Spinal cord (tissue), 10 donors: ENCODE measurements at places on chromosomes 3 and 15.

- DNase-seq: no peak
Measured at GRCh38 chr15:60744826-60745460, 266.0 kb upstream of the ICE2 start.

GRCh38 chr3:88758676-88759075 lies 348.7 kb upstream of the EPHA3 start:
- DNase-seq: no peak

- no peak for DNase-seq
Measured at GRCh38 chr3:10223676-10224639, 24.3 kb upstream of the TATDN2 start.

- peak; percentile 90 for DNase-seq
Measured at GRCh38 chr3:42052484-42053351, 38.4 kb upstream of the TRAK1 start.

GRCh38 chr3:107999215-107999775 lies 91.5 kb downstream of the CD47 start:
- no peak for DNase-seq
